ENCODE measurements at places on chromosomes 5 and 9. TPM values are rescaled to one million over a fixed set of nuclear protein-coding genes. Genes with fewer than 3 reads are reported as not detected.

DNA sequence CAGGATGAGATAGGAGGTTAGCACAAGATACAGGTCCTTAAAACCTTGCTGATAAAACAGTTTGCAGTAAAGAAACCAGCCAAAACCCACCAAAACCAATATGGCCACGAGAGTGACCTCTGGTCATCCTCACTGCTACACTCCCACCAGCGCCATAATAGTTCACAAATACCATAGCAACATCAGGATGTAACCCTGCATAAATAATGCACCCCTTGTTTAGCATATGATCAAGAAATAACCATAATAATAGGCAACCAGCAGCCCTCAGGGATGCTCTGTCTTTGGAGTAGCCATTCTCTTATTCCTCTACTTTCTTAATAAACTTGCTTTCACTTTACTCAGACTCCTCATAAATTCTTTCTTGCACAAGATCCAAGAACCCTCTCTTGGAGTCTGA lies 86.9 kb upstream of the PRSS3 start:
- DNase-seq, result no peak

GRCh38 chr9:86563350-86563749 lies 209.1 kb upstream of the TUT7 start:
- no peak for DNase-seq

- no peak for DNase-seq
Observed at GRCh38 chr9:10268531-10269485, 344.0 kb downstream of the PTPRD start.

DNA sequence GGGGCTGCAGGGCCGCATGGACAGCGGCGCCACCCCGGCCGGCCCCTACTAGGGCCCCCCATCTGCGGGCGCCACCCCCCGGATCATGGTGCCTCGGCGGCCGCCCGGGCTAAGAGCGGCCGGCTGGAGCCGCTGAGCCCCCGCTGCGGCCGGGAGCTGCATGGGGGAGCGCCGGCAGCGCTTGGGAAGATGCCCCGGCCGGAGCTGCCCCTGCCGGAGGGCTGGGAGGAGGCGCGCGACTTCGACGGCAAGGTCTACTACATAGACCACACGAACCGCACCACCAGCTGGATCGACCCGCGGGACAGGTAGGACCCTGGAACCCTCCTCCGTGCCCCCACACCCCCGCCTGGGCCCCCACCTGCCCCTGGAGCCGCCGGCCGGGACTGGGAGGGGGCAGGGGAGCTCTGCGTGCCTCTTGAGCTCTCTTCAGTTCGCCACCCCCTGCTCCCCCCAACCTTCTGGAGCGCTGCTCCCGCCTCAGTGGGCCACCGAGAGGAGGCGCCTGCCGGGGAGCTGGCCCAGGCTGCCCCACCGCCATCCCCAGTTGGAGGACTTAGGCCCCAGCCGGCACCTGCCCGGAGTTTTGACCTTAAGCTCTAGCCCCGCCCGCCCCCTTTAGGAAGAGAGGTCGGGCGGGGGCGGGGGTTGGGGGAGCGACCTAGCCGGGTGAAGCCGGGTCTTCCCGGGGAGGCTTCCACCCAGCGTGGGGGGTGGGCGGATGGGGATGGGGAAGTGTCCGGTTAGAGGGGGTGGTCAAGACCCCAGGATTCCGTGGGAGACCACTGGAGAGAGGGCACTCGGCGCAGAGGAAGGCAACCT lies 730 bp downstream of the WWC1 start:
- no peak for DNase-seq

GRCh38 chr9:97500263-97500662 lies 1.2 kb upstream of the TMOD1 start:
- DNase-seq, result no peak

The ELAVL2 gene
- total RNA-seq, result not detected

The CCIN gene
- total RNA-seq, result 0.20 TPM

Data from HCT116 (cell line).